ENCODE measurements at places on chromosomes 1 and 21. TPM values are rescaled to one million over a fixed set of nuclear protein-coding genes. Genes with fewer than 3 reads are reported as not detected.
A peak's percentile ranks its signal among the peaks of the same experiment; 100 is the strongest.

DNA sequence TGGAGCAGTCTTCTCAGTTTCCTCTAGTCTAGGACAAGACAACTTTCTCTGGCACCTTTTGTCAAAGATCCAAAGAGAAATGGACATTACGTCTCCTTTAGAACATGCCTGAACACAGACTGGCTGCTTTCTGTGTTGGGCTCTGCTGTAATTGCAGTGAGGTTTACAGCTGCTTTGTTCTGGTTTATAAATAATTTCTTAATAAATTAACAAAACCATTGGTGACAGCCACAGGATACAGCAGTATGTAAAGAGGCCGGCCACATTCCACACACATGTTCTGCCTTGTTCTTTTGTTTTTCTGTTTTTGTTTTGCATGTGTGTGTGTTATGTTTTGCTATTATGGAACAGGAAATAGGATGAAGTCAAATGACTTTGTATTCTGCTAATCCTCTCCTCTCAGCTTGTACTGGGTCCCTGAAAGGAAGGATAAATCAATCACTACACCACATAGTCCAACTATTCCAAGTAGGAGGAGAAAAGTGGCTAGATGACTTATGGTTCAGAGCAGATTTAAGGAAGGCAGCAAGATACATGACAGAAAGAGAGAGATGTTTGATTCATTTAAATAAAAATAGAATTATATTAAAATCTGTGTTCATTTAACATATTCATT lies 161.5 kb upstream of the ESRRG start:
- no peak overlapping the region for H3K27ac ChIP-seq
- DNase-seq = no peak
- no peaks in the 10 kb centered on the region for H3K4me1 ChIP-seq
- no peaks in the 10 kb centered on the region for H3K36me3 ChIP-seq
- no peaks in the 10 kb centered on the region for H3K27me3 ChIP-seq
- H3K4me3 ChIP-seq = no peak overlapping the region

GRCh38 chr1:10866321-10867093 lies 70.1 kb upstream of the CASZ1 start:
- H3K27me3 ChIP-seq = peaks cover 87% of the 10 kb centered on the region
- H3K27ac ChIP-seq = no peak overlapping the region
- no peaks in the 10 kb centered on the region for H3K36me3 ChIP-seq
- H3K4me3 ChIP-seq = peak overlapping the region; percentile 45
- H3K4me1 ChIP-seq = peaks cover 3% of the 10 kb centered on the region
- no peak for DNase-seq

DNA sequence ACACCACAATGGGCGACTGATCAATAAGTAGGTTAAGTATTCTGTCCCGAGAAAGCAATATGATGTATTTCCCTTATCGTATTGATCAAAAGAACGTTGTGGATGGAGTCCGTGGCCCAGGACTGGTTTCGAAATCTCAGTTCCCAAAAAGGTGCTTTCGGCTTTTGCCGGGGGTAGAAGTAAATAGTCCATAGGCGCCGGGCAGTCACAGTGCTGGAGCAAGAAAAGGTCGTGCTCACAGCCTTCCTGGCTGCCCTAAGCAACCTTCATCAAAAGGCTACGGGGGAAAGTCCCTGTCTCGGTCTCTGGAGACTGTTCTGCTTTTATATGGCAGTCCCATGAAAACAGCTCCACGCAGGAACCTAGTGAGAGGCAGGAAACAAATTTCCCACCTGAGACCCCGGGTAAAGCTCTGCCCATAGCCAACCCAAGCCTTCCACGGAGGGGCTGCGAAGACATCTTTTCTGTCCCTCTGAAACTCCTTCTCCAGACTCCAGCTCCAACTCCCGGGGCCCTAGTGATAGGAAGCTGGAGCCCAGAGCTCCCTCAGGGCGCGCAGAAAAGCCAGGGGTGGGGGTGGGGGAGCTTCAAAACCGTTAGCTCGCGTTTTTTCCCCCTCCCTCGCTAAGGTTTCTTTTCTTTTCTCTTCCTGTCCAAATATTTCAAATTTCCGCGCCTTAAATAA lies 7.0 kb downstream of the CDKN2C start:
- H3K4me1 ChIP-seq = peaks cover 22% of the 10 kb centered on the region
- peaks cover 8% of the 10 kb centered on the region for H3K36me3 ChIP-seq
- peak overlapping the region; percentile 80 for H3K4me3 ChIP-seq

DNA sequence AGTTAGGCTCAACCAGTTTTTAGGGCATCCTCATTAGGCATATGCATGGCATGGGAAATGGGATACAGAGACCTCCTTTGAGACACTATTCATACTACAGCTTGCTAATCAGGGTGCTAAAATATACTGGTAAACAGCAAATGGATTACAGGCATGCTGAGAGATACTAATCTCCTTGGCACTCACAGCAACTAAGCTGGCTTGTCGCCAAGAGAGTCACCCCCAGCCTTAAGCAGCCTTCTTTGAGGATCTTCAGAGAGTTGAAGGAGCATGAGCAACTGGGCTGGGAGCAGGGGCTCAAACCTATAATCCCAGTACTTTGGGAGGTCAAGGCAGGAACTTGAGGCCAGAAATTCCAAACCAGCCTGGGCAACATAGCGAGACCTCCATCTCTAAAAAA lies 120.1 kb upstream of the NR5A2 start:
- H3K4me1 ChIP-seq = no peaks in the 10 kb centered on the region
- H3K4me3 ChIP-seq = no peak overlapping the region
- no peak for DNase-seq

DNA sequence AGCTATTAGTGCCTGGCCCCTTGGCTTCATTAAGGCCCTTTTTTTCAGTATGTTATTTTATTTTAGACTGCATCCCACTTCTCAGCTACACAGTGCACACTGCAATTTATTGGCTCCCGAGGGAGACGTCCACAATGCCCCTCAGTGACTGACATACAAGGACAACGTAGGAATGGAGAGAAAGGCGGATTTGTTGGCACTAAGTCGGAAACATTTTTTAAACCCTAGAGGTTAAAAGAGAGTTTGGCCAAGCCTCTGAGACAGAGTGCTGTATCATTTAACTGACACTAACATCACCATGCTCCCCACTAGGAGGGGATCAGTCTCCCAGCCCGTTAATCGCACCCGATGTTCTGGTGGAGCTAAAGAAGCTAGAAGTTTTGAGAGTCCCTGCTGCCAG lies 45.7 kb upstream of the FOXD3 start:
- no peaks in the 10 kb centered on the region for H3K4me1 ChIP-seq
- H3K27me3 ChIP-seq = no peaks in the 10 kb centered on the region
- DNase-seq = no peak
- no peak overlapping the region for H3K27ac ChIP-seq
- no peak overlapping the region for H3K4me3 ChIP-seq
- H3K36me3 ChIP-seq = no peaks in the 10 kb centered on the region

DNA sequence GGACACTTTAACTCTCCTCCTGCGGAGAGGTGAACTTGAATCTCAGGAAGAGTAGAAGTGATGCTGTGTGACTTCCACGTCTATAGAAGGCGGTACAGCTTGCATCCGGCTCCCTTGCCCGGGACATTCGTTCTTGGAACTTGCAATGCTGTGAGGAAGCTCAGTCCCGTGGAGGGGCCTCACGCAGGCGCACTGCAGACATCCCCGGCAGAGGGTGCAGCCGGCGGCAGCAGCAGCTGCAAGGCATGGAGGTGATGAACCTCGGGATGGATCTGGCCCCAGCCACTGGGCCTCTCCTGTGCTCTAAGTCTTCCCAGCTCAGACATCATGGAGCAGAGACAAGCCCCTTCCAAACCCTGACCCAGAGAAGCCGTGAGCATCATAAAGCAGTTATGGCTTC lies 61.8 kb upstream of the SOD1 start:
- H3K27ac ChIP-seq = no peak overlapping the region
- no peaks in the 10 kb centered on the region for H3K4me1 ChIP-seq
- H3K4me3 ChIP-seq = no peak overlapping the region
- H3K27me3 ChIP-seq = no peaks in the 10 kb centered on the region
- no peak for DNase-seq
- H3K36me3 ChIP-seq = no peaks in the 10 kb centered on the region

The TSEN15 gene
- 41.4 TPM for total RNA-seq

The ADAMTS4 gene
- total RNA-seq = 0.61 TPM

GRCh38 chr21:24869862-24870261 lies 737.4 kb downstream of the MRPL39 start:
- H3K4me1 ChIP-seq = no peaks in the 10 kb centered on the region
- DNase-seq = no peak
- no peak overlapping the region for H3K4me3 ChIP-seq
- H3K27me3 ChIP-seq = no peaks in the 10 kb centered on the region
- no peaks in the 10 kb centered on the region for H3K36me3 ChIP-seq

- H3K4me1 ChIP-seq = no peaks in the 10 kb centered on the region
- peaks cover 2% of the 10 kb centered on the region for H3K27me3 ChIP-seq
- H3K36me3 ChIP-seq = no peaks in the 10 kb centered on the region
- no peak for DNase-seq
- H3K4me3 ChIP-seq = no peak overlapping the region
These were observed 68.7 kb upstream of the AJAP1 start for GRCh38 chr1:4585705-4586104.

DNA sequence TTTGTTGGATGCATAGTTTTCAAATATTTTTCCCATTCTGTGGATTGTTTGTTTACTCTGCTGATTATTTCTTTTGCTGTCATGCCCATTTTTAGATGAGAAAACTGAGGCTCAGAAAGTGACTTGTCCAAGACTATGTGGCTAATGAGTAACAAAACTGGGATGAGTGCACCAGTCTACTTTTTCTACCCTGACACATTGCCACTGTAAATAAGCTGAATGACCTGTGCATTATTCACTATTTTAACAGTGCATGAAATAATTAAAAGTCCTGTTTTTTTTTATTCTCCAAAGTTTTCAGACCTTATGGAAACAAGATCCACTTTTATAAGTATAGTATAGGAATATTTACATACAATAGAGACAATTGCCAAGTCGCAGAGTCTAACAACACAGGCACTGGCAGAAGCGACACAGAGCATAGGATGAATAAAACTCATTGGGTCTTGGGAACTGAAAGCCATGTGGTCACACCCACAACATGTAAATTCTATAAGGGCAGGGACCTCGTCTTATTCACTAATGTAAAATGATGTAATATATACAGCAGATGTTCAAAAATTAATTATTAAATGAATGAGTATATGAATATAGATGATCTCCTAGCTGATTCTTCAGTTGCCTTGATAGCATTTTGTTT lies 45.2 kb downstream of the HLX start:
- H3K27ac ChIP-seq = no peak overlapping the region
- H3K4me3 ChIP-seq = no peak overlapping the region
- H3K27me3 ChIP-seq = no peaks in the 10 kb centered on the region
- H3K4me1 ChIP-seq = peaks cover 12% of the 10 kb centered on the region

DNA sequence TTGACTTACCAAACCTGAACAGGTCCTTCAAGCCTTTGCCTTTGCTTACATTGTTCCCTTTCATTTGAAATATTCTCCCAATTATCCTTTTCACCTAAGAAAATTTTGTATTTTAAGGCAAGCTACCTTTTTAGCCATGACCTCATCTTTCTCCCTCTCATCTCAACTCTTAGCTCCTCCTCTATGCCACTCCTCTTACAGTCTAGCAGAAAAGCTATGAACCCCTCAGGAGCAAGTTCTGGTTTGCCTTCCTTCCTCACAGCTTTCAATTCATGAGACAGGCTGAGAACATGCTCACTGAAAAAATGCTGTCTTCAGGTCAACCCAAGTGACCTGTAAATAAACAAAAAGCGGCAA lies 8.3 kb upstream of the MUTYH start:
- no peaks in the 10 kb centered on the region for H3K4me1 ChIP-seq
- H3K4me3 ChIP-seq = no peak overlapping the region

The PRAMEF20 gene
- 0.05 TPM for total RNA-seq

DNA sequence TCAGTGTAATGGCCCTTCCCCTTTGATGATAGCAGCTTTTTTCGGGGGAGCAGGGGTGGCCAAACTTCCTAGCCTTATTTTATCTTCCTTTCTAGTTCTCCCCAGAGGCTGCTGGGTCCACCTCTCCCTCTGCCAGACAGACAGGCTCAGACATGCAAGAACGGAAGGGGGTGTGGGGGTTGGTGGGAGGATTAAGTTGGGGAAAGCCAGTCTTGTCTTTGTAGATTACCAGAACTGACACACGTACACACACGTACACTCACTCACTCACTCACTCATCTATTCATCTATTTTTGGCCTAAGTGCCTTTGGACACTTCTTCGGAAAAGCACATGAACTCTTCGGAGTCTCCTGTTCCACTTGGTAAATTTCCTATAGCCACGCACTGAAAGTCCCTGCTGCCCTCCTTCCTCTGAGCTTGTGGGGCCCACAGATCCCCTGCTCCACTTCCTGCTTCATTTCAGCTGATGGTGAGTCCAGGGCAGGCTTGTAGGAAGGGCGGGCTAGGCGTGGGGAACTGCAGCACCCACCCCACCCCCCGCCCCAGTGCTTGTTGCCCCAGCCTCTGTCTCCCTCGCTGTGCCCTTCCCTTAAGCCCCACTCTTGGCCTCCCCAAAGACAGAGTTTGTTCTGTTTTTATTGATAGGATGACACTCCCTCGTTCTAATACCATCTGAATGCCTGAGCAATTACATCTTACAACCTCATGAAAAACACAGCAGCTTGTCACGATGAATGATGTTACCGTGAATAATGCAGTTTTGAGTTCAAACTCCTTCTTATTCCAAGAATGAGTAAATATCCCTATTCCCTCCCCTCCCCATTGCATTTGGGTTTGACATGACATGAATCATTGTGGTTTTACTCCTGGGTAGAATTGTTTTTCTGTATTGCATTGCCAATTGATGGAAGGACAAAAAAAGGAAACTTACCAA lies 60.7 kb upstream of the ATP5PO start:
- H3K4me1 ChIP-seq = peaks cover 21% of the 10 kb centered on the region
- peak overlapping the region; percentile 78 for H3K27ac ChIP-seq
- peak; percentile 59 for DNase-seq
- H3K27me3 ChIP-seq = no peaks in the 10 kb centered on the region
- no peaks in the 10 kb centered on the region for H3K36me3 ChIP-seq

- H3K27me3 ChIP-seq = no peaks in the 10 kb centered on the region
- no peak for DNase-seq
- no peaks in the 10 kb centered on the region for H3K36me3 ChIP-seq
- no peak overlapping the region for H3K4me3 ChIP-seq
- no peaks in the 10 kb centered on the region for H3K4me1 ChIP-seq
These were observed 46.6 kb upstream of the MAB21L3 start for GRCh38 chr1:116064616-116065015.

- peaks cover 79% of the 10 kb centered on the region for H3K36me3 ChIP-seq
- no peaks in the 10 kb centered on the region for H3K27me3 ChIP-seq
These were observed 9.7 kb downstream of the ARHGEF2 start for GRCh38 chr1:155968670-155969069.

DNA sequence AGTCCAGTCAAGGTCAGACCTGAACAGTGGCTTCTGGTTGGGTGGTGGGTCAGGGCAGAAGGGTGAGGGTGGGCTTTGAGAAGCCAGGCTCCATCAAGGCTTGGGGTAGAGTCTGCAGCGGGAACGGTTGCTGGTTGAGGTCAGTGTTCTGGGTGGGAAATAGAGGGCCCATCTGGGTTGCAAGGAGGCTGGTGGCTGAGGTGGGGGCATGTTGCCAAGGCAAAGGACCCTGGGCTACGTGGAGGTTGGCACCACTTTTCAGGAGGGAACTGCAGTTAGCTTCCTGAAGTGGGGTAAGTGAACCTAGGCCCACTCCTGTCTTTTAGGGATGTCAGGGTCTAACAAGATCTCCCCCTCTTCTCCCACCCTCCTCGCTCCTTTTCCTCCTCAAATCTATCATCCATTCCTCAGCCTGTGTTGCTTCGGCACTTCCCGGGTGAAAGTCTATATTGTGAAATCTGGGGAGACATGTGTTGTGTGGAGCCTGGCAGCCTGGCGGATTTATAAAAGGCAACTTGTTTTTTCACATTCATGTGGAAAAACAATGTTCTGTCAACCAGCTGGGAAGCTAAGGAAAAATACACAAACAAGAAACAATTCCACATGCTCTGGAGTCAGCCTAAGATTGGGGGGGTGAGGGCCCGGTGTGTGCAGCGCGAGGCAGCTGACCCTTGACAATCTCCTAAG lies 1.5 kb downstream of the IL22RA1 start:
- no peaks in the 10 kb centered on the region for H3K36me3 ChIP-seq
- H3K27me3 ChIP-seq = no peaks in the 10 kb centered on the region
- DNase-seq = no peak
- H3K4me1 ChIP-seq = no peaks in the 10 kb centered on the region
- no peak overlapping the region for H3K4me3 ChIP-seq

All from thymus (tissue), 14 donors.